ENCODE measurements at places on chromosomes 7 and 10. TPM values are rescaled to one million over a fixed set of nuclear protein-coding genes. Genes with fewer than 3 reads are reported as not detected.

PNLIPRP3 gene
- 27.2 TPM for total RNA-seq

STAG3 gene
- total RNA-seq: 0.34 TPM

POR gene
- 77.4 TPM for total RNA-seq

DNA sequence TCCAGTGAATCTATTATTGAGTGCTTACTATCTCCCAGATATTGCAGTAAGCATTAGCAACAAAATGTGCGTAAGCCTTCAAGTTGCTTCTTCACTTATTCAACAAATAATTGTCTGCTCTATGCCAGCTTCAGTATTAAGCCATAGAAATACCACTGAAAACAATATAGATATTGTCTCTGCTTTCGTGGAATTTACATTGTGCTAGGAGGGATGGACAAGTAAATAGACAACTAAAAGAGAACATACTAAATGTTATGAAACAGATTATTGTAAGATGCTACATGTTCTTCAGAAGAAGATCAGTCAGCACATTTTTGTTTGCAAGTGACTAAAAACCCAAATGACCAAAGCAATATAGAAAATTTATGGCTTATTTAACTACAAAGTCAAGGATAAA is 27.3 kb downstream of the CFAP69 start:
- DNase-seq: no peak

GRCh38 chr10:34758447-34758996 is 56.6 kb downstream of the PARD3 start:
- DNase-seq: no peak

DNA sequence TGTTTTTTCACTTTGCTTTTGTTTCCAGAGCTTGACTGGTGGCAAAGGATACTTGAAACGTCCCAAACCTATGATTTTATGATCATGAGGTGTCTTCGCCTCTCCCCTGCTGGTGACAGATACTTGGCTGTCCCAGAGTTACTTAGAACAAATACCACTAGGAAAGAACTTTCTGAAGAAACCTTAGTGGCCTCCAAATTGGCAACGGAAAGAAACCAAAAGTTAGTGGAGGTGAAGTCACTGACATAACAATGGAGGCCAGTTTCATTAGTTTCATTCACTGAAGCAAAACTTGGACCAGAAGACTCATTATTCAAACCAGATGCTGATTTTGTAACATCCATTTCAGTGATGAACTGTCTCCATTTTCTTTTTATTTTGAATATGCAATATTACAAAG is 68.6 kb downstream of the JAZF1 start:
- no peak for DNase-seq

- no peak for DNase-seq
These were observed 134.8 kb upstream of the KIF5B start for GRCh38 chr10:32190890-32191491.

- DNase-seq: no peak
These were observed 96.4 kb downstream of the CARD11 start for GRCh38 chr7:2947058-2947780.
